Stimulated activated CD4-positive, alpha-beta T cell treated with anti-CD3 and anti-CD28 coated beads, Interleukin-4, amount 100 ng/mL, for 4 hours (primary cell): ENCODE measurements at places on chromosomes 6 and 20.

GRCh38 chr20:57434390-57434700 lies 43.1 kb downstream of the RBM38 start:
- DNase-seq: no peak

DNA sequence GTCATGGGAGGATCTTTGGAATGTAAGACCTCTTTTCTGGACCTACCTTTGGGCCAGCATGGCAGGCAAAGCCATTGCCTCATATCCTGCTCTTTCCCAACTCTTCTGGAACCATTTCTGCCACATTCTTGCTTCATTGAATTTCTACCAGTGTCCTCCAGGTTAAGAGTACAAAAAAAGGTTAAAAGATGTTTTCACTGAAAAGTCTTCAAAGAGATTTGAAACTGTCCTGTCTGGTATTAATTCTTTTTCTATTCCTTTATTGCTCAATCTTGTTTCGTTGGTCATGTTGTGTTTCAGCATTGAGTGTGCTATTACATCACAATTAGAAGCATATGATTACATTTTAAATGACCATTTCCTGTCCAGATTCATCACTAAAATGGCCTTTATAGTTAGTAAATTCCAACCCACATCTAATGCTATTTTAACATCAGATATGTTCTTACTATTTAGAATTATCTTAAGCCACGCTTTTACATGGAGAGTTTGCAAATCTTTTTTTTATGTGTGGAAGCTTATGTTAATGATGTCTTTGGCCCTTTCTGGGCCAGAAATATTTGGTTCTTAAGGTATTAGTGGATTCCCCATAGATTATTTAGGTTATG lies 450.9 kb downstream of the GJA1 start:
- no peak for DNase-seq

- no peak for DNase-seq
Measured at GRCh38 chr6:88584581-88585275, 378.7 kb downstream of the RNGTT start.

DNA sequence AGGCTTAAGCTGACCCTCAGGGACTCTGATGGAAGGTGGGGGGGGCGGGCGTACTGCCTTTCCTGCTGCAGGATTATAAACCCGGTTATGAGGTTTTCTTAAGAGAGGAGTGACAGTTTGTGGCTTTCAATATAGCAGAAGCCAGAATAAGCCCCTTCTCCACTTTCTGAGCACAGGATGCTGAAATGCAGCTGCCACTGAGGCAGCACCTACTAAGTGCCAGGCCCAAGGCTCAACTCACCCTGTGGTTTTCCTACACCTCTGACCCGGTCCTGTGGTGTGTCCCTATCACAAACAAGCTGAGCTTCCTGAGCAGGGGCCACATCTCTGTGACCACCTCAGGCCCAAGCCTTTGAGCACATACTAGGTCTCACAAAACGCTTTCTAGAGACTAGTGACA lies 59.6 kb upstream of the NFATC2 start:
- DNase-seq: no peak

DNA sequence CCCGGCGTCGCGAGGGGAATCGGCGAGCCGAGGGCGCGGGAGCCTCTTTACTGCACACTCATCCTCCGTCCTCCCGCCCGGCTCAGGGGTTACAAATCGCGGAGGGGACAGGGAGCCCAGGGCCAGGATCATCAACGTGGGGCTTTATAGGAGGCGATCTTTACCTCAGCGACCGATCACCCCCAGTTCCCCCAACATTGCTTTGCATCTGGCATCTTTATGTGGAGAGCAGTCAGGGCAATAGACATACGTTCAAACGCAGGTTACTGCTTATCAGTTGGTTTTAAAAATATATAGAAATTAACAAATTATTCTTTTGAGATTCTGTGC lies 634 bp downstream of the HSF2 start:
- no peak for DNase-seq

- DNase-seq: no peak
Measured at GRCh38 chr6:119129968-119130484, 51.6 kb upstream of the FAM184A start.

- peak; percentile 60 for DNase-seq
Measured at GRCh38 chr20:32902456-32903420, 44.0 kb downstream of the EFCAB8 start.

- no peak for DNase-seq
Measured at GRCh38 chr6:130129762-130130246, 92.9 kb downstream of the SAMD3 start.

DNA sequence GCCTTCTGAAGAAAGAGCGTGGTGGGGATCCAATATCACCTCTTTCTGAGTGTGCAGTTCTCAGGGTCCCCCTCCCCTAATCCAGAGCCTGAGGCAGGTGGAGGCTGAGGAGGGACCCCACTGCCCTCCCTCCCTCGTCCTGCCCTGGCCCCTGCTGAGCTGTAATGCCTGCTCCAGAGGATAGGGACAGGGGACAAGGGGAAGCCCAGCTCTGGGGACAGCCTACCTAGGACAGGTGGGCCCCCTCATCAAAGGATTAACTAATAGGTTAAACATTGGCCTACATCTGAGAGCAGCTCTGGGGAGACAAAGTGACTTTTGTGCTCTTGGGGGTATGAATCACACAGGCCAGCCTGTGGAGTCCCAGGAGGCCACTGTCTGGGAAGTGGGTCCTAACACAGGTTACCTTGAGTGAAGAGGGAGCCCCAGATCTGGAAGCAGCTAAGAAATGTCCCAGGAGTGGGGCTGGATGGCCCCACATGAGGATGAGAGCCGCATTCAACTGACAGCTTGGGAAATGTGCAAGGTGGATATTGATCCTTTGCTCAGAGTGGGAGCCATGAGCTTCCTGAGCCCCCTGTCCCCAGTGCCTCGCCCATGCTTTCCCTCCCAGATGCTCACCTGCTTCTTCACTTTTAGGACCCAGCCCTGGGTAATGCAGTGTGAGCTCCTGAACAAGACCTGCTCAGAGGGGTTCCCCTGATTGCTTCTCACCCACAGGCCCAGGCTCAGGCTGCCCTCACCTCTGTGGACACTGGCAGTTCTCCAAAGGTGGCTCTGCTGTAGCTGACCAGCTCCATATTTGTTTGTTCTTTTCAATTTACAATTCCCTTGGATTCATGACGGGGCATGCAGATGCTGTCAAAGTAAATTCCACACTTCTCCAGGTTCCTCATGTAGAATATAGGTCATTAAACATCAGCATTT lies 17.8 kb upstream of the CST9L start:
- DNase-seq: no peak

DNA sequence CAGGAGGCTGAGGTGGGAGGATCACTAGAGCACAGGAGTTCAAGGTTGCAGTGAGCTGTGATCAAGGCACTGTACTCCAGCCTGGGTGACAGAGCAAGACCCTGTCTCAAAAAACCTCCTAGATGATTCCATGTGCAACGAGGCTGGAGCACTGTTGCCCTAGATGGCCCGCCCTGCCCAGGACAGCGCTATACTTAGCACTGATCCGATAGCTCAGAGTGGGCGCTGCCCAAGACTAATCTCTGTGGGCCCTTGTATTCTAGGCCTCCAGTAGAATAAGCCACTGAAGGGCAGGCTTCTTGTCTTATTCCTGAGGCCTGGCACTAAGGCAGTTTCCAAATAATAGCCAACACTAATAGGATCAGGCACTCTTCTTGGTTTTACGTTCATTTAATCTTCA lies 41.0 kb downstream of the STK35 start:
- DNase-seq: no peak

GRCh38 chr20:51811042-51811355 lies 8.7 kb upstream of the SALL4 start:
- no peak for DNase-seq

- no peak for DNase-seq
Measured at GRCh38 chr6:89221971-89222711, 5.0 kb upstream of the GABRR1 start.

DNA sequence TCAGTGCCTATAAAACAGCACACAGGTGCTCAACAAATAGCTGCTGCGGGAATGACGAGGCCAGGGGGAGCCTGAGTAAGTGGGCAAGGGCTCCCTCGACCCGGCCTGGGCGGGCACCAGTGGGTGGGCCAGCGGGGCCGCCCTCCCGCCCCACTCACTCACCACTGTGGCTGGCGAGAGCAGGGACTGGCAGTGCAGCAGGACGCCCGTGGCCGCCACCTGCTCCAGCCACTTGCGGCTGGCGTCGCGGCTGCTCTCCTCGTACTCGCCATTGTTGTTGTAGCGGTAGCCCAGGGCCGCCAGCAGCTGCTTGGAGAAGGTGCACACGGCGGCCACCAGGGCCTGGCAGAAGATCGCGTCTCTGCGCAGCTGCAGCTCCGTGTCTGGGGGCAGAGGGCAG lies 191.5 kb downstream of the PREX1 start:
- no peak for DNase-seq

- DNase-seq: no peak
Measured at GRCh38 chr6:48505621-48506020, 394.6 kb upstream of the PTCHD4 start.

- DNase-seq: no peak
Measured at GRCh38 chr6:156747715-156748114, 29.5 kb upstream of the ARID1B start.

DNA sequence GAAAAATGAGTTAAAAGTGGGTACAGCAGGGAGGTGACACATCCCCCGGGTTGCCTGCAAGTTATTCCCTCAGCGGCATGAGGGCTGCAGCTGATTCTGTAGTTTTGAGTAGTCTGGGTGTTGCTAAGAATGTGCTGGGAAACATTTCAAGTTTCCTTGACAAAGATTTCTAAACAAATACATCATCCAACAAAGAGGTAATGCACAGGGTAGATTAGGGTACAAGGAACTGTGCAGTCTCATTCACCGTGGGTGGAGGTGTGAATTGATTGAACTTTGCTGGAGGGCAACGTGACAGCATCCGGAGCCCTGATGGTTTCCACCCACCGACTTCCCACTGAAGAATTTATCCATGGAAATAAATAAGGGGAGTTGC lies 21.8 kb downstream of the CASS4 start:
- no peak for DNase-seq

- no peak for DNase-seq
Measured at GRCh38 chr6:75512591-75512990, 19.0 kb upstream of the FILIP1 start.

DNA sequence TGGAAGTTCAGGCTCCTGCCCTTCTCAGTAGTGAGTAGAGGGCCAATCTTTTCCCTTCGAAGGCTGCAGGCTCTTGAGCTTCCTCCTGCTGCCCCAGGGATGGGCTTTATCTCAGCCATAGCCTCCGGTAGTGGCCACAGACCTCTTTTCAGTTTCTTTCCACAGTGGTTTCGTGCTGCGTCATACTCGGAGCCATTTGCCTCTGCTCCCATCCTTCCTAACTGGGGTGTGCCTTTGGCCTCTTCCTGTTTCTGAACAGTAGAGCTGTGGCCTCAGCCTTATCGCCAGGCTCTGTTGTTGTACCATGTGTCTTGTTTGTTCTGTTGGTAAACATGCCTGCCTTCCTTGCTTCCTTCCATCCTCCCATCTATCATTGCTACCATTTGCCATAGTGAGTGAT lies 54.1 kb downstream of the TULP4 start:
- no peak for DNase-seq

DNA sequence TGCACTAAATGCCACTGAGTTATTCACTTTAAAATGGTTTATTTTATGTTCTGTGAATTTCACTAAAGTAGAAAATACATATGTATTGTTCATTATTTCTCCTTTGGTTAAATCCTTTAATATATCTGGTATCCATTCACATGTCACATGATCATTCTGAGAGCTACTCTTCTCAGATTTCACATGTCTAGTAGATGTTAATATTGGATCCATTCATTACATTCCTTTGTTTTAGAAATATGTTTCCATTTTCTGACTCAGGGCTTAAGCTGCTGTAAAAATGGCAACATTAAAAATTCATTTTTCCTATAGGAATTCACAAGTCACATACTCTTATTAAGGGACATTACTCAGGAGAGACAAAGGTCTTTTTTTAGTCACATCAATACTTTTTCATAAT lies 205.4 kb downstream of the ZFAND3 start:
- no peak for DNase-seq

GRCh38 chr6:148968771-148969602 lies 222.2 kb downstream of the UST start:
- no peak for DNase-seq

- DNase-seq: no peak
Measured at GRCh38 chr6:150617496-150618460, 18.1 kb downstream of the PLEKHG1 start.

- DNase-seq: no peak
Measured at GRCh38 chr6:92364948-92365541, 1054.3 kb downstream of the EPHA7 start.

- no peak for DNase-seq
Measured at GRCh38 chr6:11970114-11970513, 42.0 kb upstream of the HIVEP1 start.

- no peak for DNase-seq
Measured at GRCh38 chr6:125102891-125103290, 50.7 kb upstream of the TPD52L1 start.

GRCh38 chr6:132669690-132670291 lies 10.8 kb upstream of the TAAR1 start:
- no peak for DNase-seq

- DNase-seq: no peak
Measured at GRCh38 chr6:134132494-134133141, 80.2 kb upstream of the SLC2A12 start.

DNA sequence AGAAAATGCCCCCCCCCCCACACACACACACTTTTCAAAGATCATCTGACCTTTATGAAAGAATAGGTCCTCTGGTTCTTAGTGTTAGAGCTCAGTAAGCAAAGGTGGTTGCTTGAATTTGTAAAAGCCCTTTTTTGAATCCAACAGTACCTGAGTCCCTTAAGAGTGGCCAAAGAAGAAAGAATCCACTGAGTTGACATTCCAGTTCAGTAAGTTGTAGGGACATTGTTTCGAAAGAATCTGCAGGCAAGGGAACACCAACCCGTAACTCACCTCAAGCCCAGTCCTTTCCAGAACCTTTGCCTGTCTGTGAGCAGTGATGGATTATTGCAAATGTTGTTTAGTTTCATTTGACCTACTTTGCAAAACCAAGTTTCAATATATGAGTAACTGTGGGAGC lies 64.2 kb upstream of the MAP3K4 start:
- no peak for DNase-seq

DNA sequence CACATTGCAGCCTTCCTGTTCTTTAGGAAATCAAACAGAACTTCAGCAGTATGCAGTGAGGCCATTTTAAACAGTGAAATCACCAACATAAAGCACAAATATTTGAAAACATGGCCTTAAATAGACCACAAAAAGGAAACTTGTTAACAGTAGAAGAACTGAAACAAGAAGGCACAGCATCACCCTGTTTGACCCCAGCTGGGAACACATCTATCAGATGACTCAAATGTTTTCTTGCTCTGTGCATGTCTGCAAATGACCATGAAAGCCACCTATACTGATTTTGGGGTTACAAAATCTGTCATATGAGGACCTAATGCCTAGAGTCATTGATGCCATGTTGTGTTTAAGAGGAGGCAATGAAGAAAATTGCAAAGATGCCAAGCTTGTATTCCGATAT lies 123.8 kb upstream of the ADGRF1 start:
- no peak for DNase-seq

DNA sequence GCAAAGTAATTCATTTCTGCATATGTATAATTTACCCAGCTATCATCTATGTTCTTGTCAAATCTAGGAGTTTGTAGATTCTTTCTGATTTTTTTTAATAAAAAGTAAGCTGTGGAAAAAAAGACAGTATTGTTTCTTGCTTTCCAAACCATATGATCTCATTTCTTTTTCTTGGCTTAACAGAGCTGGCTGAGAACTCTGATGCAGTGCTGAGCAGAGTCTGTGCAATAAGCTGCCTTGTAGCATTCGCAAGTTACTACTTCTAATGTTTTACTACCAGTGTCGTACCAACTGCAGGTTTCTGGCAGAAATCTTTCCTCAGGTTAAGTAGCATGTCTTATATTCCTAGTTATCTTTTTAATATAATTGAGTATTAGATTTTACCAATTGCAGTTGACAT lies 15.6 kb downstream of the RRBP1 start:
- DNase-seq: no peak

GRCh38 chr20:32636283-32636682 lies 37.5 kb downstream of the C20orf203 start:
- DNase-seq: no peak
